ENCODE measurements at places on chromosomes 5 and 9.

GRCh38 chr5:75510417-75510835 lies 1.0 kb downstream of the CERT1 start:
- DNase-seq = no peak

GRCh38 chr5:136055612-136056309 lies 27.0 kb downstream of the TGFBI start:
- DNase-seq = no peak

GRCh38 chr9:35736201-35736633 lies 3.8 kb downstream of the CREB3 start:
- peak; percentile 64 for DNase-seq

GRCh38 chr5:172638209-172638768 lies 2.8 kb upstream of the NEURL1B start:
- DNase-seq = no peak

DNA sequence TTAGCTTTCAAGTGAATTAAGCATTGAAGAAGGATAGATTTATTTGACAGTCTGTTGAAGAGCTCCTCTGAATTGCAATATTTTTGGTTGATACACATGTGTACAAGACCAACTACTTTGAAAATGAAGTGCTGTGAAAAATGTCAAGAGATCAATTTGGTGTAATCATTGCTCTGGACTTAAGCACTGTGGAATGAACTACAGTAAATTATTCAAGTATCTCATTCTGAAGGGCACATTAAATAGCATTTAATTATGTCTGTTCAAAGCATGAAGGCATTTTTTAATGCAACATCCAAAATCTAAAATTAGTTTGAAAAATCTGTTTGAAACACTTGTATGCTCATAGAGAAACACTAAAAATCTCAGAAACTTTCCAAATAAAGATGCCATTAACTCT lies 107.5 kb downstream of the CDH18 start:
- DNase-seq = no peak

GRCh38 chr9:131723632-131724031 lies 16.2 kb downstream of the RAPGEF1 start:
- DNase-seq = no peak

DNA sequence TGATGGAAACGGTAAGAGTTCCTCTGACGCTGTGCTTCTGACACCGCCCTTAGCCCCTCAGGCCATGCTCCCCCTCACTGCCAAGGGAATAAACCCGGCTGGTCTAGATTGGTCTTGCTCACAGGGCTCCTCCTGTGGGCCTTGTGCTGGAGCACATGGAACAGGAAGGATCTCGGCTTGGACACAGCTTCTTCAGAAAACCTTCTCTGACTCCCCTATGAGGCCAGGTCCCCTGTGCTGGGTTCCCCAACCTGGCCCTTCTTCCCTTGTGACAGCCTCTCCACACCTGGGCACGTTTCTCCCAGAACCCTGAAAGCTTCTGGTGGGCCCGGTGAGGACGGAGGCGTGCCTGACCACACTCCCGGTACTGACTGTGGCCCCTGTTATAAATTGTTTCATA lies 8.2 kb downstream of the SPATA31E1 start:
- DNase-seq = no peak

- DNase-seq = no peak
Measured at GRCh38 chr5:178424810-178425177, 165.4 kb downstream of the COL23A1 start.

- no peak for DNase-seq
Measured at GRCh38 chr9:38164659-38165221, 95.7 kb upstream of the SHB start.

- DNase-seq = no peak
Measured at GRCh38 chr9:33923079-33923478, 106.1 kb downstream of the UBE2R2 start.

- no peak for DNase-seq
Measured at GRCh38 chr9:22590336-22591033, 143.9 kb downstream of the DMRTA1 start.
